ENCODE measurements at places on chromosomes 7 and 10. TPM values are rescaled to one million over a fixed set of nuclear protein-coding genes. Genes with fewer than 3 reads are reported as not detected.

GRCh38 chr7:38222481-38223096 lies 44.5 kb downstream of the STARD3NL start:
- DNase-seq = peak; percentile 39

DNA sequence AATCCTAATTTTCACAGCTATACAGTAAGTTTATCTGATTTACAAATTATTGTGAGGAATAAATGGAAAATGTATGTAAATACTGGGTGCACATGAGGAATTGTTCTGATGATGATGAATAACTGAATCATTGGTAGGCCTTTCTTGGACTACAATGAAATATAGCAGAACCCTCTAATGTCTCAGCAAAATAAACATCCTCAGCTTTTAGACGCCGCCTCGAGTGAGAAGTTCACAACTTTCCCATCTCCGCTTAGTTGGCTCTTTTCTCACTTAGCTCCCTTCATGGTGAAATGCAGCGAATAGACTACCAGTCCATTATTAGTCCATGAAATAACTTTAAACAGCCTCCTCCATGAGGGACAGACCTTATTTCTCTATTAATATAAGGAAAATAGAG lies 182.3 kb downstream of the BICC1 start:
- DNase-seq = no peak

DNA sequence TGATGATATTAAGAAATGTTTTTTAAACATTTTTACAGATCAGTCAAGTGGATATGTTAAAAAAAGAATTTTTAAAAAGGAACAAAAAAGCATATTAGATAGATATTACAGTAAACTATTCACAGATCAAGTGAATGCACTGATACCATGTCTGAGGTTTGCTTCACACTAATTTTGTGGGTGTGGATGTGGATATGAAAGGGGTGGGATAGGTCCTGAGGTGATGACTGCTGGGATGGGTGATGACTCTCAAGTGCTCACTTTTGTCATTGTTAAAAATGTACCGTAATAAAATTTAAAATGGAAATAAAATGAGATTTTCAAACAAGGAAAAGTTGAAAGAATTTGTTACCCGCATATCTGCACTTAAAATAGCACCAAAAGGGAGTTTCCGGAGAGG lies 54.1 kb downstream of the AGMO start:
- DNase-seq = no peak

- no peak for DNase-seq
These were observed 1169.0 kb downstream of the REEP3 start for GRCh38 chr10:64690194-64690593.

The TRIL gene
- 59.3 TPM for polyA plus RNA-seq

Data from right renal pelvis (tissue), 4 donors.